ENCODE measurements at places on chromosomes 5 and 9.

DNA sequence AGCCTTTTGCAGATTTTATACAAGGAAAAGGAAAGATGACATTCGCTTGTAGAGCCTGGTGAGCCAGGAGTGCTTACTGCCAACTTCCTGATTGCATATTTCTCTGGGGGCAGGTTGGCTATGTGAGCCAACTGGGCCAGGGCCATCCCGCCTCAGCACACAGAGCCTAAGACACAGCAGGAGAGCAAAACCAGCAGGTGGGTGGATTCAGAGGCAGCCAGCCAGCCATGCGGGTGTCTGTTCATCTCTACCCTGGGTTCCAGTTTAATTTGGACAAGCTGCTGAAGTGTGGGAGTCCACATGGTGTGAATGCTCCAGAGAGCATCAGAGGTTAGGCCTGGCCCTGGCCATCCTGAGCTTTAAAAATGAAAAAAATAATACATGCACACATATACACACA is 291.4 kb downstream of the ARHGEF28 start:
- DNase-seq = no peak

GRCh38 chr5:145903113-145903512 is 30.3 kb upstream of the GRXCR2 start:
- no peak for DNase-seq

- no peak for DNase-seq
These were observed 1.0 kb downstream of the SIT1 start for GRCh38 chr9:35649431-35650340.

DNA sequence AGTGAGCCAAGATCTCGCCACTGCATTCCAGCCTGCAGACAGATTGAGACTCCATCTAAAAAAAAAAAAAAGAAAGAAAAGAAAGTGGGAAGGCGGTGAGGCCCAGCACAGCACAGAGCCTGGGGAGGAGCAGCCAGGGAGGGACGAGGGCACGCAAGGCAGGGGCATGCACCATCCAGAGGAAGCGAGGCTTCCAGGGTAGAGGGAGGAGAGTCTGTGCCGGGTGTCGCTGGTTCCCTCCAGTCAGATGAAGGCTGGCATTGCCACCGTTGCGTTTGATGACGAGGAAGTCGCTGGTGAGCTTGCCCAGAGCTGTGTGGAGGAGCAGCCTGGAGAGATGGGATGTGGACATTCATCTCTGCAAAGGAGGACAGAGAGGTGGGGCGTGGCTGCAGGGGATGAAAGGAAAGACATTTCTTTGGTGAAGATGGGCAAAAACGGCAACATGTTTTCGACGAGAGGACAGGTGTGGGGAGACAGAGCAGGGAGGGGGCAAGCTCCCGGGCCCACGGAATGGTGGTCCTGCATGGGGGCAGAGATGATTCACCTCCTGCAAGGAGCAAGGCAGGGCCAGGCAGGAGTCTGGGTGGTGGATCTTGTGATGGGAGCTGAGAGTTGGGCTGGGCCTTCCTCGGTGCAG is 18.6 kb upstream of the OLFM1 start:
- no peak for DNase-seq

- DNase-seq = no peak
These were observed 65.9 kb downstream of the DMRTA1 start for GRCh38 chr9:22512495-22512894.

DNA sequence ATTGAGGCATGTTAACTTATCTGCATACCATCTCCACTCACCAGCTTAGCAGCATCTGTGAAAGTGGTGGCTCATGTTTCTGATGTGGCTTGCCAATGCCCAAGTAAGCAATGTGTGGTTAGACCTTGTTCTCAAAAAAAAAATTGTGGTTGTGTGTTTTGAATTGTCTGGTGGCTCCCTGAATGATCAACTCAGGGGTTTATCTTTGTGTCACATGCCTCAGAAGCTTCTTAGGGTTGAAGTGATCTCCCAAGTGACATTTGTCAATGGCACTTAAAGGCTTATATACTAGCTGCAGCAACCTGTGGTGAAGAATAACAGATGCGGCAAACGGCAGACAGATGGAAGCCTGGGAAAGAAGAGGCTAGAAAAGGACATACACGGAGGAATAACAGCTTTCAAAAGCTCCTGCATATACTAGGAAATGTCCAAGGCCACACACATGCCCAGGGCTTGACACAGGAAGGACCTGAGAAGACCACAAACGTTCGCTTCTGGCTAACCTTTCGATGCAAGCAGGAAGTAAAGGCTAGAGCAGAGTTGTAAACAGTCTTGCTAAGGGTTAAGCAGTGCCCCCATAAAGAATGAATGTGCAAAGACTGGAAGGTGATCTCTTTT is 42.2 kb upstream of the FSD1L start:
- no peak for DNase-seq

- no peak for DNase-seq
These were observed 437.8 kb downstream of the PLK2 start for GRCh38 chr5:58022055-58022454.

DNA sequence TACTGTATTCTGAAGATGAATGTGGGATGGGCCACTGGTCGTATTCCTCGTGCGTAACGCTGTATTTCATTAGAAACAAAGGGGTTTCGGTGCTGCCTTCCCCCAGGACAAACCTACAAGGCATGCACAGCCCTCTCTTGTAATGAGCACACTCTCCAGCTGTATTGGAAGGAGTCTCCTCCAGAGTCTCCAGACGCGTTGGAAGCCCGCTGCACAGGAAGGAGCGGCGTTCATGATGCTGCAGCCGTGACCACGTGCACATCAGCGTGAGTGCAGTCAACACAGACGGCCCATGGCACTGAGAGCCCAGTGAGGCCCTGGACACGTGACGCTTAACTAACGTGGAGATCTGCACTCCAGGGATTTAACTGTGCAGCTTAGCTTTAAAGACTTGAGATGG is 209.0 kb upstream of the IRX1 start:
- DNase-seq = no peak

- no peak for DNase-seq
These were observed 797 bp downstream of the FAM78A start for GRCh38 chr9:131275332-131276093.

DNA sequence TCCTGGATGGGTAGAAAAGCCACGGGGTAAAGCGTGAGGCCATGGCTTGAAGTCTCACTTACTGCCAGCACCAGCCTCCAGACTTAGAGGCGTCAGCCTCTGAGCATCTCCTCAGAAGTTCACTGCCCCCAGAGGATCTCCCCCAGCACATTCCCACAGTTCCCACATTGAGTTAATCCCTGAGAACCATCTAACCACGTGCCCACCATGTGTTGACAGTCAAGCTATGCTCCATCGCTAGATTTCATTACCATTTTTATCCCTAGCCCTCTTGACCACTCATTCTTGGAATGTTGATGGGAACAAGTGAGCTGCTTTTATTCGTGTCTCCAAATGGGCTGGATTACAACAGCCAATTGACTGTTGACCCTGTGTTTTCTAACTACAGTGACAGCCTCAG is 283.3 kb upstream of the IRX1 start:
- DNase-seq = no peak

GRCh38 chr5:87136096-87136495 is 131.6 kb upstream of the RASA1 start:
- DNase-seq = no peak

GRCh38 chr9:122656378-122656777 is 1.0 kb downstream of the OR1B1 start:
- no peak for DNase-seq

- no peak for DNase-seq
These were observed 11.5 kb downstream of the LARP1 start for GRCh38 chr5:154766558-154767281.

DNA sequence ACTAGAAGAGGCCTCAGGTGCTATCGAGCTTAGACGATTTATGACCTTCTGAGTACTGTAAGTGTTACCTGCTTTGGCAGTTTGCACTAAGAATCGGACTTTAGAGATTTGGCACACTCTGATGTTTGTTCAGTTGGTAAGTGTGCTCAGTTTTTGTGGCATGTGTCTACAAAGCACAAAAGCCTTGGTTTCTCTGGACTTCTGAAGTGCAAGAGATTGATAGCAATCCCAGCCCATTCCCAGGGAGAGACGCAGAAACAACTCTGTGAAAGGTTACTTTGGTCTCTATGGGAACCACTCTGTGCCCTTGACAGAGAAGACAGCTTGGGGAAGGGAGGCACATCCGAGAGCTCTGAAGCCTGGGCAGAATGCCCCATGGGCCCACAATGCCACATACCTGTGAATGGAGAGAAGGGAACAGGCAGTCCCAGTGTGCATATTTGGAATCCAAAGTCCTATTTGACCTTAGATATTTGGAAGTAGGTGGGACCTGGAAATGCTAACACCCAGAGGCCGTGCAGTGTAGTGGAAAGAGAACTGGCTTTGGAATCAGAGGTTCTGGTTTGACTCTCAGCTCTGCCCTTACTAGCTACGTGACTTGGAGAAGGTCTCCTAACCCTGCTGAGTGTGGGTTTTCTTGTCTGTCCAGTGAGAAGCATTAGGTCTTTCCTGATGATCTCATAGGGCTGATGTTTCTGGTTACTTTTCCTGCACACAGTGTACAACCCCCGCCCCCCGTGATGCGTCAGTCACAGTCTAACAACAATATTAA is 194.3 kb upstream of the VLDLR start:
- no peak for DNase-seq

GRCh38 chr5:133368916-133369783 is 243.2 kb downstream of the FSTL4 start:
- DNase-seq = no peak

GRCh38 chr5:145903867-145904266 is 31.1 kb upstream of the GRXCR2 start:
- DNase-seq = no peak

DNA sequence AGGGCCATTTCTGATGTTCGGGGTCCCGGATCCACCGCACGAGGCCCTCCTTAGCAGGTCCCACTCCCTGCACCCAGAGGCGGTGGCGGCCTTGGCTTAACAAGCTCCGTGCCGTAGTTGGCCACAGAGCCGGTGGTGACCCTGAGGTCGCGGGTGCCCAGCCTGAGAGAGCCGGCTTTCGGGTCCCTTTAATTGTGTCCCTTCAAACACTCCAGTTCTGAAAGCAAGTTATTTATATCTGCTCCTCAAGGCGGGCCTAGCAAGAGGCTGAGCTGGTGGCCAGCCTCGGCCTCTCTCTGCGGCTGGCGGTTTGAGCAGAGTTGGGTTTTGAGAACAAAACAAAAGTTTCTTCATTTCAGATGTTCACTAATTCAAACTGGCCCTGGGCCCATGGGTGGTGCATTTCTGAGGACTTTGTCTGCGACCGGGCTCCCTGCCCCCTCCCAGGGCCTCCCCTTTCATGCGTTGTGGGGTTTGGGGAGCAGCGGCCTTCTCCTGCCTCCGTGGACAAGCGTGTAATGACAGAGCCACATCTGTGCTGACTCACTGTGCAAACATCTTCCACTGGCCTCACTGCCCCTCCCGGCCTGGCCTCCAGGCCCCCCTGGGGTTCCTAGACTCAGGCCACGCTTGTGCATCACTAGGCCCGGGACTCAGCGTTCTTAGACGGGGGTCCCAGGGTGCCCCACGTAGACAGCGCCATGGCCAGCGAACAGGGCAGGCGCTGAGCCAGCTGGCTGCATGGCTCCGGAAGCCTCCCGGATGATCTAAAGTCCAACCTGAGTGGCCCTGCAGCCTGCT is 49.4 kb upstream of the COL5A1 start:
- no peak for DNase-seq

DNA sequence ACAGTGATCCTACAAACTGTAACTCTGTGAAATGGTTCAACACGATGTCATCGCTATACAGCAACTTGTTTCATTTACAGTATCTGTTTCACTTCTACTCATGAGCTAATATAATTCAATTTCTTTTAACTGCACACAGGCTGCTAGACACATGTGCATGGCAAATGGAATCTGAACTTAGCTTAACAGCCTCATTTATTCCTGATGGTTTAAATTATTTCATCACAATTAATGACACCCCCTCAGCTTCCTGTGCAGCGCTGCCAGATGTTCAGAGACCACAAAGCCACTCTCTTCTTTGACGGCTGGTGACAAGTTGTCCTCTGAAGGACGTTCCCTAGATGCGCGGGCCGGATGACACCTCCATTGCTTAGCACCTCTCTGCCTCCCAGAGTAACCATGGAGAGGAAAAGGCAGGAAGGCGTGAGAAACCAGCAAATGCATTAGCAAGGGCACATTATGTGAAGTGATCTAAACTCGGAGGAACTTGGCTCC is 191.1 kb downstream of the BNC2 start:
- no peak for DNase-seq

- no peak for DNase-seq
These were observed 1.3 kb upstream of the ITGA2 start for GRCh38 chr5:52987711-52988331.

GRCh38 chr5:111737716-111738115 is 19.3 kb downstream of the NREP start:
- no peak for DNase-seq

DNA sequence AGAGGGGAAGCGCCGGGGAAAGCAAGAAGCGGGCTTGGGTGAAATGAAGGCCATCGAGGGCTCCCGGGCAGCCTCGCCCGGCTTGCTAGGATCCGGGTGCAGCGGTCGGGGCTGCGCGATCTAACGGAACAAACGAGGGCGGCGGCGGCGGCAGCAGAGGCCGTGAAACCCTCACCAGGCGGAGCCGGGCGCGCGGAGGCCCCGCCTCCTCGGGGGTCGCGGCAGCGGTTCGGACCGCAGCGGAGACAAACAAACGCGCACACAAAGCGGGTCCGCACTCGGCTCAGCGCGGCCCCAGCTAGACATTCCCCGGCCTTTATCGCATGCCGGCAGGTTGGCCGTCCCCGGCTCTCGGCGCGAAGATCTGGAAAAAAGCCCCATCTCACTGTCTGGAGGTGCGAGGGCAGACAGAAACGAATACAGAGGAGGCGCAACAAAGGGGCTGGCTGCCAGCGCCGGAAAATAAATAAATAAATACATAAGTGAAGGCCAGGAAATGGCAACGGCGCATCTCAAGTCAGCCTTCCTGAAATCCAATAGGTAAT is 10.5 kb upstream of the TRIM36 start:
- peak; percentile 67 for DNase-seq

- DNase-seq = no peak
These were observed 46.6 kb upstream of the GNPDA1 start for GRCh38 chr5:142059304-142059940.

GRCh38 chr5:2265341-2265740 is 382.6 kb upstream of the IRX4 start:
- no peak for DNase-seq

DNA sequence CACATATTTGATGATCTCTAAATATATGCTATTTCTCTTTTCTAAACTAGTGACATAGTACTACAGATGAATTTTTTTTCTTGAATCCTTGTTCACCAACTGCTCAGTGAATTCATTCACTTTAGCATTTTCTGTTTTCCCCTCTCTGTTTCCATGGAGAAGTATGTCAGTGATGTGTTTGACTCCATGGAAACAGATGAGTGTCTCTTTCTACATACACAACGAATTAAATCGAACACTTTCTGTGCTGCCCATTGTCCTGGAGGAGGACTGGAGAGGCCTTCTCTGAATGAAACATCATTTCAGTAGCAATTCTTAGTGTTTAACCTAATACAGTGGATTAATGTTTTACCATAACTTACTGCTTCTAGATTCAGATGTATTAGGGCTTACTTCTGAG is 9.5 kb downstream of the INVS start:
- DNase-seq = peak; percentile 38

- DNase-seq = no peak
These were observed 80.6 kb downstream of the WNK2 start for GRCh38 chr9:93264338-93265125.

Data from NCI-H748 treated with DMSO at 0.1 percent for 48 hours (cell line).